ENCODE measurements at places on chromosomes 16 and 17. TPM values are rescaled to one million over a fixed set of nuclear protein-coding genes. Genes with fewer than 3 reads are reported as not detected.

NUPR1 gene
- total RNA-seq: 31.6 TPM

KRTAP9-2 gene
- total RNA-seq: not detected

DNA sequence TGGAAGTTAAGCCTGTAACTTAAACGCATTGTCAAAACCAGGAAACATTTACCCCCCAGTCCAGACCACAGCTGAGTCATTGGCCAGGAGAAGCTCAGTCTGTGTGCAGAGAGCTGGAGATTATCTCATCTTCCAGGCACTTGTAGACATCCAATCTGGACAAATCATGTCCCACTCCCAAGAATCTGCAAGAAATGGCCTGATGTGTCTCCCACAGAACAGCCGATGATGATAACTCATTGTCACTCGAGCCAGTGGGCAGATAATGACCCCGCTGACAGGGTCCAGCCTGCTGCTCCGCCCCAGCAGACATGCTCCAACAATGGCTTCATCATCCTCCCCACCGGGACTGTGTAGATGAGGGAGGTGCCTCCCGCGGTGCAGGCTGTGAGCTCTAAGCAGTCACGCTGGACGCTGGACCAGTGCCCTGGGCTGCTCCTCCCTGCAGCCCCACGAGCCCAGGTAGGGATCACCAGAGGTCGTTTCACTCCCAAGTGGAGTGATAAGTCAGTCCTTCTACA, 322.5 kb downstream of the C16orf95 start:
- no peak for DNase-seq

DNA sequence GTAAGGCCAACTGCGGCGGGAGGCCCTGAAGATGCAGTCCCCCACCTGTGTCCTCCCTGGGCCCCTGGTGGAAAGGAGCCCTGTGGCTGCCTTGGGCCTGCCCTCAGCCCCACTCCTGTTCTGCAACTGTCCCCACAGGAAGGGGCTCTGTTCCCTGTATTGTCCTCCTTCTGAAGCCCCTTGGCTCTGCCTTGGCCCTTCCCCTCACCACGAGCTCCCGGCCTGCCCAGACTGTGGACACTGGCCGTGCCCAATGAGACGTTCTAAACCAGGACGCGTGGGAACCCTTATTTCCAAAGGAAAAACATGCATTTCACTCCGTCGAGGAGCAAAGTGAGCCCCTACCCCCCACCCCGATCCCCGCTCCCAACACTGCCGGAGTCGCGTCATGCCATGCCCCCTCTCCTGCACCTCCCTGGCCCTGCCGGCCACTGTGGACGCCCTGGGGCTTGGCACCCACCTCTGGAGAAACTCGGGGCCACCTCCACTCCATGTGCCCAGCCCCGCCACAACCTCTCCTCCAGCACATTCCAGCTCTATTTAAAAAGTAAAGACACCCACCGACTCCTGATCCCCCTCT, 13.5 kb upstream of the PNPO start:
- no peak for DNase-seq
